ENCODE measurements at places on chromosomes 1 and 21. TPM values are rescaled to one million over a fixed set of nuclear protein-coding genes. Genes with fewer than 3 reads are reported as not detected.

ZNF695 gene
- 0.15 TPM for total RNA-seq

LORICRIN gene
- total RNA-seq = not detected

DNA sequence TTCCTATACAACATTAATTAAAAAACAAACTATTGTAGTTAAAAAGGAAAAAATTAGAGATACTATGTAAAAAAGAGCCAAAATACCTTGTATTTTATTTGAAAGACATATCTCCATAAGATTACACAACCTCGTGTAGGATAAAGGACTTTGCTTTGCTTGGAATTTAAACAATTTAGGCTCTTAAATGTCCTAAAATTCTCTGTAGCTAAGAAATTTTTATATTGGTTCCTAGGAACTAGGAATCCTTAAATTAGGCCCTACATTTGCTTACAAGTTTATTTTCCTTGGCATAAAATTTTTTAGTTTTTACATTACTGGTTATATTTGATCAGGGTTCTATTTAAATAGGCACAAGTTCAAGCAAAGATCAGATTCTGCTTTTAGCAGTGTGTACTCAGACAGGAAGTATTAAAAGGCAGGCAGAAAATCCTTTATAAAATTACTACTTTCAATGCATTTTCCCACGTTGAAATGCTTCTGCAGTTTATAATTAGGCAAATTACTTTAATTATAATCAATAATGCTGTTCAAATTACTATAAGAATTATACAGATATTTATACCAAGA, 3.4 kb upstream of the ANGPTL3 start:
- no peaks in the 10 kb centered on the region for H3K27me3 ChIP-seq
- peaks cover 3% of the 10 kb centered on the region for H3K36me3 ChIP-seq
- no peak overlapping the region for H3K4me3 ChIP-seq

FCRL4 gene
- not detected for total RNA-seq

SPRR2F gene
- total RNA-seq = 0.76 TPM

RGS4 gene
- total RNA-seq = not detected

UBE2U gene
- not detected for total RNA-seq

FMOD gene
- 29.9 TPM for total RNA-seq

DNA sequence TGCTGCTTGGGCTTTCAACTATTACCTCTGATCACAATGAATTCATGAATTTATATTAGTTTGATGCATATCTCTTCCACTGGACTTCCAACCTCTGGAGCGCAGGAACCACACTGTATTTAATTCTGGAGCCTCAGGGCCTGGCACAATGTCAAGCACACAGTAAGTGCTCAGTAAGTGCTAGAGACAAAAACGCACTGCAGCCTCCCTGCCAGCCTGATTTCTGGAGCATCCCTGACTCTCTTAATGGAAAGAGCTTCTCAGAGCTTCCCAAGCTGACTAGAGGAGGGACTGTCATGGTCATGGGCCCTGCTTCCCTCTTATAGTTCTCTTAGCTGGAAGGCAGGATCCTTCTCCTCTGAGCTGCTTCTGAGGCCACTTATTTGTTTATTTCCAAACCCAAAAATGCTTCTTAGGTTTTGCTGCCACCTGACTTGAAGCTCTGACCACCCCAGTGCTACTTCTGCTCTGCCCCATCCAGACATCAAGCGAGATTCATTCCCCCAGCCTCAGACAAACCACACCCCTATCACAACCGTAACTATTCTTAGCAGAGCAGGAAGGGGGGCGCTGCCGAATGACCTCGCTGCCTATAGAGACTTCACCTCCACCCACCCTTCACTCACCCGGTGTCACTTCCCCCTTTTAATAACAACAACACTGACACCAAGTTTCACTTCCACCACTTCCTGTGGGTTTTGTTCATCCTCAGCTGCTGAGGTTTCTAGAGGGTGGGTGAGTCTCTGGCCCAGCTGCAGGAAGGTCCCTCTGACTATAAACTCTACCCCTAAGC, 33.6 kb downstream of the NUAK2 start:
- no peaks in the 10 kb centered on the region for H3K36me3 ChIP-seq
- peak overlapping the region; percentile 69 for H3K27ac ChIP-seq
- peaks cover 43% of the 10 kb centered on the region for H3K4me1 ChIP-seq

GBP6 gene
- 419 TPM for total RNA-seq

GRCh38 chr1:238484121-238484520, 593.4 kb upstream of the ZP4 start:
- no peak overlapping the region for H3K4me3 ChIP-seq
- no peaks in the 10 kb centered on the region for H3K36me3 ChIP-seq
- H3K27ac ChIP-seq = no peak overlapping the region
- DNase-seq = no peak

GRCh38 chr1:95388031-95388430, 154.0 kb downstream of the RWDD3 start:
- H3K36me3 ChIP-seq = no peaks in the 10 kb centered on the region
- H3K27ac ChIP-seq = no peak overlapping the region
- no peaks in the 10 kb centered on the region for H3K27me3 ChIP-seq
- H3K4me1 ChIP-seq = no peaks in the 10 kb centered on the region
- no peak for DNase-seq

Data from esophagus squamous epithelium (tissue), 5 donors.